RPMI7951 (cell line): ENCODE measurements at places on chromosomes 7 and 10. TPM values are rescaled to one million over a fixed set of nuclear protein-coding genes. Genes with fewer than 3 reads are reported as not detected.

The BMPER gene
- 3.0 and 7.2 TPM in 2 replicates for total RNA-seq

The PPP1R17 gene
- not detected in 2 replicates for total RNA-seq

The GPAM gene
- 13.3 and 14.5 TPM in 2 replicates for total RNA-seq

The CCDC146 gene
- 0.68 and 0.72 TPM in 2 replicates for total RNA-seq

The TMEM140 gene
- total RNA-seq, result 7.1 and 7.6 TPM in 2 replicates

The PRKAR2B gene
- total RNA-seq, result 3.3 and 3.7 TPM in 2 replicates

The FHIP2A gene
- total RNA-seq, result 10.2 and 13.6 TPM in 2 replicates

The NME8 gene
- not detected in 2 replicates for total RNA-seq

The CTTNBP2 gene
- total RNA-seq, result under 0.01 and 0.48 TPM in 2 replicates

The KCP gene
- total RNA-seq, result under 0.01 TPM in 1 of 2 replicates, not detected in the other

The PTF1A gene
- total RNA-seq, result not detected in 2 replicates

The GJC3 gene
- total RNA-seq, result 0.12 TPM in 1 of 2 replicates, not detected in the other

The HYAL4 gene
- total RNA-seq, result not detected in 2 replicates

The CH25H gene
- 0.49 and 0.72 TPM in 2 replicates for total RNA-seq

The RGR gene
- not detected in 2 replicates for total RNA-seq

The ARHGEF35 gene
- total RNA-seq, result 1.3 and 1.4 TPM in 2 replicates

The GSTO2 gene
- total RNA-seq, result 2.3 and 2.6 TPM in 2 replicates

The COX15 gene
- 21.0 and 24.6 TPM in 2 replicates for total RNA-seq

The RNLS gene
- 15.7 and 20.8 TPM in 2 replicates for total RNA-seq

The TMEM178B gene
- 4.1 and 4.3 TPM in 2 replicates for total RNA-seq

The CUL2 gene
- 48.9 and 51.9 TPM in 2 replicates for total RNA-seq

The MOGAT3 gene
- not detected in 2 replicates for total RNA-seq

The AKR1C2 gene
- total RNA-seq, result 17.9 and 24.8 TPM in 2 replicates

The GIMAP2 gene
- 9.1 and 11.5 TPM in 2 replicates for total RNA-seq

The AGAP9 gene
- total RNA-seq, result 2.0 and 3.0 TPM in 2 replicates

The ABCA13 gene
- 0.10 and 0.48 TPM in 2 replicates for total RNA-seq

The PDK4 gene
- total RNA-seq, result 1.7 and 2.3 TPM in 2 replicates

The BRI3 gene
- 74.1 and 76.9 TPM in 2 replicates for total RNA-seq

The TDRD1 gene
- total RNA-seq, result not detected in 2 replicates

The JAKMIP3 gene
- not detected in 2 replicates for total RNA-seq

The FXYD4 gene
- total RNA-seq, result not detected in 2 replicates

The CDNF gene
- total RNA-seq, result 0.29 TPM in 1 of 2 replicates, not detected in the other

The FKBP6 gene
- total RNA-seq, result not detected in 2 replicates

The CACNA2D1 gene
- total RNA-seq, result 7.2 and 9.3 TPM in 2 replicates

The CYP26C1 gene
- total RNA-seq, result not detected in 2 replicates

The RNF133 gene
- total RNA-seq, result not detected in 2 replicates
